AG04449 (cell line): ENCODE measurements at places on chromosomes 16 and 17.

DNA sequence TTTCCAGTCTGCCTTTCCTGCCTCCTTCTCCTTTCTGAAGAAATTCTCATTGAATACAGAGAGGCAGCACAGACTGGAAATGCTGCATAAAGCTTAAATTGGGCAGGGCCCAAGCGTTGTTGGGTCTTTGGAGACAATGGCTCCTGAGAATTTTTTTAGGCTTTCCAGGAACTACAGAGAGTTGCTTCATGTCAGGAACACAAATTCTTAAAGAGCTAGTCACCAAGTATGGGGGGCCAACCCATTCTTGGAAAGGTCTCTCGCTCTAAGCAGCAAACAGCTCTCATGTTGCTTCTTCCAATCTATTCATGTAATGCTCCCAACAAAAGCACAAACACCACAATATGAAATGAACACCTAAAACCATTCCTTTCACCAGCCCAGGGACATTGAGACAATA lies 6.9 kb downstream of the HNF1B start:
- DNase-seq = no peak

GRCh38 chr16:55035029-55035428 lies 104.4 kb downstream of the IRX5 start:
- no peak for DNase-seq

DNA sequence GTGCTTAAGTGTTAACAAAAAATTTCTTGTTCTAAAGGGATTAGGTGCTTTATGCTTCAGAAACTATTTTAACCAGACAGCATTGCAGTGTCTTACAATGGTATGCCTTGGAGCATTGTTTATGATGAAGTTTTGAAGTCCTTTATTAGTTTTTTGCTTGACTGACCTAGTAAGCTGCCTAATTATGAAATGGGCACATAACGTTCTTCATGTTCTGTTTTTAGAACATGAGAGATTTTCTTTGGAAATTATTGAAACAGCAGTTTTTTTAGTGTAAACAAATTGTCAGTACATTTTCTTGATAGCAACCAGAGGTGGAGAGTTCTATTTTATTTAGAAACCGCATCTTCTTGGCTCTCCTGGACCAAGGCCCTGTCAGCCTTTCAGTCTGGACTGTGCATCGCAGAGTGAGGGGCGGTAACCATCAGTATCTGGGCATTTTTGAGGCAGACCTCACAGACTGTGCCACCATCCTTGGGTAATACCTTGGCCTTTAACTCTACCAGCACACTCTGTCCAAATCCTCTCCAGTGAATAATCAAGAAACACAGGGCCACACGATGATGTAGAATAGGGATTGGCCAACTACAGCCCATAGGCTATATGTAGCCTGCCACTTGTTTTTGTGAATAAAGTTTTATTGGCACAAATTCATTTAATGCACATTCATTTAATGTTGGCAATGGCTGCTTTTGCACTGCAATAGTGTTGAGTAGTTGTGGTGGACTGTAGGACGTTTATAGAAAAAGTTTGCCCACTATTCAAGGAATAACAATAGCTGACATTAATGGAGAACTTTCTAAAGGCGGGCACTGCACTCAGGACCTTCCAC lies 81.1 kb downstream of the VPS35L start:
- no peak for DNase-seq

DNA sequence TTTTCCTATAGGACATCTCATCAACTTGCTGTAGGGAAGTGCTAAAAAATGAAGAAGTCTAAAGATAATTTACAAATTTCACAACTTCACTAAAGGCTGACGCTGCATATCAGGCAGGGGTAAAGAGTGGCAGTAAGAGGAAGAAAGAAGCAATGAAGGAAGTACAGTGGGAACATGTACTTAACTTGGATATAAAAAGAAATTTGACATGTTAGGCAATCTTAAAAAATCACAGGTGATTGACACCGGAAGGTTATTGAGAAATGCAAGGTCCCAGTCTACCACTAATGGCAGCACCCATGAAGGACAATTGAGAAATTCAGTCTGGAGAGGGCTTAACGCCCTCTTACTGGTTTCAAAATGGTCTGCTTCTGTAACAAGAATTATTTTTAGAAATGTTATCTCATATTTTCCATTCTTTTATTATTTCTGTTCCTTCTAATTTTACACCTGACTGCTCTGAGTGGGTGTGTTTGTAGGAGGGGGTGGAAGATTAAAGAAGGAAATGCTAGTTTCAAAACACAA lies 358.1 kb downstream of the KCNJ2 start:
- no peak for DNase-seq

- no peak for DNase-seq
Measured at GRCh38 chr17:9982159-9982558, 77.1 kb upstream of the RCVRN start.

DNA sequence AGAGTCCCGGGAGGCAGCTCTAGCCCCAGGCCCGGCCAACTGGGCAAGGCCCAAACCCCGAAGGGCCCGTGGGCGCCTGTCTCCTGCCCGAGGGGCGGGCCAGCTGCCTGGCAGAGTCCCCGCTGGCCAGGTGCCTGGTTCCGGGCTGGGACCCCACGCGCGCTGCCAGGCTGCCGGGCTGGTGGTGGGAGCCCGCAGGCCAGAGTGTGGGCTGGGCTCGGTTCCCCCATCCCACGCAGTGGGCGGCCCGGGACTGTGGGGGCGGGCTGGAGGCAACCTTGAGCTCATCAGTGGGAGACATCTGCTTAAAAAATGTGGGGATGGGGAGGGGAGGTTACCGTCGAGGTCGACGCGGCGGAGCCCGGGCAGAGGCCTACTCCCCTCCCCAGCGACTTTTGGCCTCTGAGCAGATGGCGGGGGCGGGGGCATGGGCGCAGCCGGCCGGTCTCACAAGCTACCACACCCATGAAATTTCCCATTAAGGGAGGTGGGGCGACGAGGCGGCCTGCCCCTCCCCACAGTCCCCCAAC lies 176.4 kb upstream of the GSE1 start:
- no peak for DNase-seq

DNA sequence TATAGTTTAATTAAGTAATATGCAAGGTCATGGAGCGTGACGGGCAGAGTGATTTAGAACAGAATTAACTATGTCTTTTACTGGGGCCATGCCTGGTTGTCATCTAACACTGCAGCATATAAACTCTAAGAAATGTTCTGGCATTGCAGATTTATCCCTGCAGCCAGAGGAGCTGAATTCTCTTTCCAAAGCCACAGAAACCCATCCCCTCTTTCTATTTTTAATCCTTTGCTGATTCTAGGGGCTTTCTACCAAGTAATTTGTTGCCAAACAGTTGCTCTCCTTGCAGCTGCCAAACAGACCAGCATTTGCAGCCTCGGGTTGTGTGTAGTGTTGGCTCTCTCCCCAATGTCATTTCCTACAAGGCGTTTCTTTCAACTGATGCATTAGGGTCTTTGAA lies 243.2 kb upstream of the MON1B start:
- DNase-seq = no peak

- DNase-seq = no peak
Measured at GRCh38 chr17:39576187-39576586, 31.5 kb downstream of the NEUROD2 start.

GRCh38 chr16:2597560-2597902 lies 59.7 kb downstream of the PDPK1 start:
- DNase-seq = no peak

DNA sequence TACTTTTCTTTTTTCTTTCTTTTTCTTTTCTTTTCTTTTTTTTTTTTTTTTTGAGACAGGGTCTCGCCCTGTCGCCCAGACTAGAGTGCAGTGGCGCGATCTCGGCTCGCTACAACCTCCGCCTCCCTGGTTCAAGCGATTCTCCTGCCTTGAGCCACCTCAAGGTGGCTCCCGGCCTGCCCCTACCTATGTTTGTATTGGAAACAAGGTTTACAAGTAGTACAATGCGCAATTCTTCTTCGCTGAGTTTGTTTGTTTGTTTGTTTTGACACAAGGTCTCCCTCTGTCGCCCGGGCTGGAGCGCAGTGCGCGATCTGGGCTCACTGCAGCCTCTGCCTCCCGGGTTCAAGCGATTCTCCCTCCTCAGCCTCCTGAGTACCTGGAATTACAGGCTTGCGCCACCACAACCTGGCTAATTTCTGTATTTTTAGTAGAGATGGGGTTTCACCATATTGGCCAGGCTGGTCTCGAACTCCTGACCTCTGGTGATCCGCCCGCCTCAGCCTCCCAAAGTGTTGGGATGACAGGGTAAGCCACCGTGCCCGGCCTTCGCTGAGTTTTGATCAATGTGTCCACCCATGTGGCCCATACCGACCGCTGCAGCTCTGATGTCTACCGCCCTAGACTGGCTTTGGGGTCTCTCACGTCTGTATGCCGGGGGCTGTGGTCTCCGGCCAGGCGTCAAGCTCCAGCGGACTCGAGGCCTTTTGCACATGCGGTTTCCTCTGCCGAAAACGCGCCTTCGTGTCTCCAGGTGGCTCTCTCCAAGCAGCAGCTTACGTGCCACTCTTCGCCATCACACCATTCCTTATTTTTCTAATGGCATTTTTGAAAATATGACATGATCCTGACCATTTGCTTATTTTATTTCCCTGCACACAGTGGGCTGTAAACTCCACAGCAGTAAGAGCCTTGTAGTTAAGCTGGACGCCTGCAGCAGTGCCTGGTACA lies 1.1 kb upstream of the YBX2 start:
- no peak for DNase-seq

DNA sequence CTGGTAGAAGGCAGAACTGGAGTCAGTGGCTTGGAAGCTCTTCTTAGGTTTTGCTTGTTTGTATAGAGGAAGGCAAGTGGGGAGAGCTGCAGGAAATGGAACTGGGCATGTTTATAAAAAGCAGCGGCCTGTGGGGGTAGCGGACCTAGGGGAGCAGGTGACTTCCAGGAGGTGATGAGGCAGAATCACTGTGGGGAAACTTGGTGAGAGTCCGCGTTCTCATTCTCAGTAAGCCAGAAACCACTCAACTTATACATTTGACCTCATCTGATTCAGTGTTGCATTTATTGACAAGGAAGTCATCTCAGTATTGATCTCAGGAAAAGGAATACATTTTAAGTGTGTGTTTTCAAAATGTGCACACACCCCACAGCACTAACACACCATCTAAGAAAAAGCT lies 299.8 kb downstream of the CNTNAP4 start:
- no peak for DNase-seq

DNA sequence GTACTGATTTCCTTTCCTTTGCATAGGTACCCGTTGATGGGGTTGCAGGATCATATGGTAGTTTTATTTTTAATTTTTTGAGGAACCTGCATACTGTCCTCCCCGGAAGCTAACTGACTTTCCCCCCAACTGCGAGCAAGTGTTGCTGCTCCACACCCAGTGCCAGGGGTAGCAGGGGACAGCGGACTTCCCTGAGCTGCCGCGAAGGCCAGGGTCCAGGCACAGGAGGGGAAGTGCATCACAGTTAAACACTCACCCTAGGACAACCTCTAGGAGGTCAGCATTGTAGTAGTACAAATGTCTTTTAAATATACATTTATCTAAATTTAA lies 201.7 kb downstream of the NPIPB11 start:
- no peak for DNase-seq

- no peak for DNase-seq
Measured at GRCh38 chr17:47907932-47908562, 12.0 kb downstream of the SP2 start.
